Caki2 (cell line): ENCODE measurements at places on chromosomes 1 and 21. TPM values are rescaled to one million over a fixed set of nuclear protein-coding genes. Genes with fewer than 3 reads are reported as not detected.

ZNF281 gene
- 8.4 and 17.3 TPM in 2 replicates for total RNA-seq

OR2T29 gene
- not detected in 2 replicates for total RNA-seq

SPRR1A gene
- not detected in 2 replicates for total RNA-seq

VTCN1 gene
- total RNA-seq, result 1.3 TPM in 1 of 2 replicates, not detected in the other

ADORA3 gene
- not detected in 2 replicates for total RNA-seq

FAM43B gene
- 2.8 and 3.1 TPM in 2 replicates for total RNA-seq

FCRLB gene
- total RNA-seq, result 3.2 and 5.3 TPM in 2 replicates

CTSS gene
- total RNA-seq, result 2.9 and 9.1 TPM in 2 replicates

DLGAP3 gene
- total RNA-seq, result 0.34 TPM in 1 of 2 replicates, not detected in the other

RGL1 gene
- total RNA-seq, result 0.70 and 0.91 TPM in 2 replicates

DIO1 gene
- 0.27 and 18.9 TPM in 2 replicates for total RNA-seq

OR13G1 gene
- not detected in 2 replicates for total RNA-seq

CYP2J2 gene
- total RNA-seq, result 0.20 and 4.5 TPM in 2 replicates

SH3BGRL3 gene
- total RNA-seq, result 7.4 and 12.5 TPM in 2 replicates

S100B gene
- not detected in 2 replicates for total RNA-seq

HRNR gene
- not detected in 2 replicates for total RNA-seq

NR1I3 gene
- not detected in 2 replicates for total RNA-seq

ZNF683 gene
- total RNA-seq, result not detected in 2 replicates

FCMR gene
- not detected in 2 replicates for total RNA-seq

LEPR gene
- 12.0 and 22.8 TPM in 2 replicates for total RNA-seq

FPGT gene
- total RNA-seq, result 6.3 and 14.2 TPM in 2 replicates

NR0B2 gene
- not detected in 2 replicates for total RNA-seq

CLCA1 gene
- not detected in 2 replicates for total RNA-seq

GBP7 gene
- total RNA-seq, result not detected in 2 replicates

SHISA4 gene
- total RNA-seq, result 36.4 and 36.9 TPM in 2 replicates

PLPP3 gene
- 3.5 and 4.1 TPM in 2 replicates for total RNA-seq

GPR153 gene
- total RNA-seq, result 2.4 and 2.9 TPM in 2 replicates

LCE3D gene
- not detected in 2 replicates for total RNA-seq

C1QTNF12 gene
- not detected in 2 replicates for total RNA-seq

TMEM269 gene
- 0.10 TPM in 1 of 2 replicates, not detected in the other for total RNA-seq

CLCA2 gene
- total RNA-seq, result not detected in 2 replicates

ZNF695 gene
- total RNA-seq, result not detected in 2 replicates

KIF14 gene
- 7.3 and 10.0 TPM in 2 replicates for total RNA-seq

ADORA1 gene
- 87.9 and 100 TPM in 2 replicates for total RNA-seq

KCNK2 gene
- 2.3 and 7.6 TPM in 2 replicates for total RNA-seq

RTCA gene
- 17.9 and 21.3 TPM in 2 replicates for total RNA-seq

FAM72C gene
- 2.3 and 6.8 TPM in 2 replicates for total RNA-seq

TCP10L gene
- 2.9 TPM in 1 of 2 replicates, not detected in the other for total RNA-seq

ALX3 gene
- total RNA-seq, result not detected in 2 replicates

NEGR1 gene
- 0.03 and 0.09 TPM in 2 replicates for total RNA-seq

LAMB3 gene
- 59.6 and 77.3 TPM in 2 replicates for total RNA-seq

KPRP gene
- not detected in 2 replicates for total RNA-seq

BARHL2 gene
- total RNA-seq, result not detected in 2 replicates

LRRC53 gene
- not detected in 2 replicates for total RNA-seq

LCK gene
- total RNA-seq, result not detected in 2 replicates

TESK2 gene
- total RNA-seq, result 1.9 TPM in 1 of 2 replicates, not detected in the other

SLC6A9 gene
- total RNA-seq, result 0.20 TPM in 1 of 2 replicates, not detected in the other

FAM163A gene
- total RNA-seq, result not detected in 2 replicates

ZSCAN20 gene
- total RNA-seq, result 1.9 and 8.3 TPM in 2 replicates

ATF3 gene
- 30.0 and 39.7 TPM in 2 replicates for total RNA-seq

OR2T1 gene
- not detected in 2 replicates for total RNA-seq

TMEM82 gene
- not detected in 2 replicates for total RNA-seq

LCE1C gene
- not detected in 2 replicates for total RNA-seq

MLLT11 gene
- total RNA-seq, result 19.9 and 28.8 TPM in 2 replicates

SPATA1 gene
- total RNA-seq, result not detected in 2 replicates

VHLL gene
- not detected in 2 replicates for total RNA-seq
